B cell (primary cell): ENCODE measurements at places on chromosomes 12 and 14. TPM values are rescaled to one million over a fixed set of nuclear protein-coding genes. Genes with fewer than 3 reads are reported as not detected.
A peak's percentile ranks its signal among the peaks of the same experiment; 100 is the strongest.

- peak; percentile 36 for DNase-seq
Observed at GRCh38 chr12:84874125-84874824, 38.3 kb downstream of the SLC6A15 start.

DNA sequence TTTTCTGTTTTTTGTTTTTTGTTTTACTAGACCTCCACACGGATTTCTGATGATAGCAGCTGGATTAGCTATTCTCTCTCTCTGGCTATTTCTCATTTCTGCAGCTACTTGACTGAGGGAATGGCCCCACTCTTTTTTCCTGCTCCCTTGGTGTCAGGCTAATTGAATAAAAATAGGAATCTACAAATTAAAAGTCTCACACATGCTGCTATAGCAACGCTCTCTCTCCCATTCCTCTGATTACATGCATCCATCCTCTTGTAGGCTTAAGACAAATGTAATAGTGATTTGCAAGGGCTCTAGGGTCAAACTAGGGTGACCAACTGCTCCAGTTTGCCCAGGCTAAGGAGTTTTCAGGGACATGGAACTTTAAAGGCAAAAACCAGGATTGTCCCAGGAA lies 221.8 kb downstream of the PHLDA1 start:
- no peak for DNase-seq

- DNase-seq = no peak
Observed at GRCh38 chr14:52254086-52254485, 13.4 kb upstream of the PTGDR start.

DNA sequence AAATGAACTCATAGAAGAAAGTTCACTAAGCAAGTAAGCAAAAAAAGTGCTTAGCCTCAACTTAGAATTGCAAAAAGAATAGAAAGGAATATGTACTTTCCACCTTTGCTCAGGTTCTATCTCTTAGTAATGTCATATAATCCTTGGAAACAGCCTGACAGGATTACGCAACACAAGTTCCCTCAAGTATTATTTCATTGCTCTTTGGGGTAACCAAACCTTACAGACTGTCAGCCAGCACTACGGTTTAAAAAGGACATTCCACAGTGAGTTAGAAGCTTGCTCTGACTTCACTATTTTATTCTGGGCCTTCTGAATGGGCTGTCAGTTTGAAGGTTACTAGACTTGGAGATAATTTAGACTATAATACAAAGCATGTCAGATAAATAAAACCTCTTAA lies 264.0 kb downstream of the ATXN7L3B start:
- no peak for DNase-seq

- no peak for DNase-seq
Observed at GRCh38 chr12:8076366-8076765, 5.7 kb upstream of the NECAP1 start.

DNA sequence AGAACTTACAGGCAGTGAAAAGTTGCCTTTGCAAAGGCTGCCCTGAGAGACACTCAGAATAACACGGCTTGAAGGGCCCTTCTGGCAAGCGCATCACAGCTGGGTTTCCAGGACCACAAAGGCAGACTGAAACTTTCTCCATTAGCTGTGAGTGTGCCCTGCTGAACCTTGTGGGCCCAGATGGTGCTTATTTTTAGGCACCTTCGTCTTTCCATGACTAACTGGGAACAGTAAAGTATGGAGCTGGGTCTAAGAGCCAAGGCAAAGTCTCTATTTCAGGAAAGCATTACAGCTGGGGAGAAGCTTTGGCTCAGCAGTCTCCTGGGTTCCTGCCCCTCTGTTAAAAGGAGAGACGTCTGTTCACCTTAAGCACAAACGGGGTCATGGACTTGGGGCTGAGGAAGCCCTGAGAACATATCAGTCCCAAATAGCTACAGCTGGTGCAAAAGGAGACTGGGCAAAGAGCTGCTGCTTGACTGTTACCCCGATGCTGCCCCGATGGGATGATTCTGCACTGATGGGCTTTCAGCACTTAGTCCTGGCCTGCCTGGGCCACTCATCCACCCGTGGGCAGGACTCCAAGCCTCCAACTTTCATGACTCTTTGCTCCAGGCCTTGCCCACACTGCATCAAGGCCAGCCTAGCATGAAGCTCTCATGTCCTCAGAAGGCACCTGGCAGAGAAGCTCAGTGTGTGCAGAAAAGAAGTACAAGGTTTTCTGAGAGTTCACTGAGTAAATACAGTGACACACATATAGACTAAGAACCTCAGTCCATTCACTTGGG lies 248.3 kb downstream of the PHLDA1 start:
- no peak for DNase-seq

DNA sequence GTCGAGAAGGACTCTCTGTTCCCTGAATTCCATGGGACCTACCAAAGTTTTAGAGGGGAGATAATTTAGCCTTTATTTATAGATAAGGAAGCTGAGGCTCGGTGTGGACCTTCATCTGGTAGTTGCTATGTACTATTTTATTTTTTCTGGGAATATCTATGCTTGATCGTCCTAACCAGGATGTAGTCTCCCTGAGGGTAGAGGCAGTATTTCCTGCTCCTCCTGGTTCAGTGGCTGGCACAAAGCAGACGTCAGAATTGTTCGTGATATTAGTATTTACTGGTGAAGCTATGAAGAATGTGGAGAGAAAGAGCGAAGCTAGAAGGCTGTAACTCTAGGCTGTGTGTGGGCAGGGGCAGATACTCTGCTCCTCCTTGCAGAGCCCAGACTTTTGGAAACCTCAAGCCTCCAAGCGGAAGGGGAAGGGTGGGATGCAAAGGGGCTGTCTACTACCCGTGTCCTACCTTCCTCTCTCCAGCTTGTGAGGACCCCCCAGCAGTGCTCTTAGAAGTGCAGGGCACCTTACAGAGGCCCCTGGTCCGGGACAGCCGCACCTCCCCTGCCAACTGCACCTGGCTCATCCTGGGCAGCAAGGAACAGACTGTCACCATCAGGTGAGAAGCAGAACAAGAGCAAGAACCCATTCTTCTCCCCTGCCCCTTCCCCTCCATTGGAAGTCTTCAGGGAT lies 1.4 kb downstream of the LRP10 start:
- DNase-seq = no peak

OR10G3 gene
- total RNA-seq = not detected in 2 replicates

DNA sequence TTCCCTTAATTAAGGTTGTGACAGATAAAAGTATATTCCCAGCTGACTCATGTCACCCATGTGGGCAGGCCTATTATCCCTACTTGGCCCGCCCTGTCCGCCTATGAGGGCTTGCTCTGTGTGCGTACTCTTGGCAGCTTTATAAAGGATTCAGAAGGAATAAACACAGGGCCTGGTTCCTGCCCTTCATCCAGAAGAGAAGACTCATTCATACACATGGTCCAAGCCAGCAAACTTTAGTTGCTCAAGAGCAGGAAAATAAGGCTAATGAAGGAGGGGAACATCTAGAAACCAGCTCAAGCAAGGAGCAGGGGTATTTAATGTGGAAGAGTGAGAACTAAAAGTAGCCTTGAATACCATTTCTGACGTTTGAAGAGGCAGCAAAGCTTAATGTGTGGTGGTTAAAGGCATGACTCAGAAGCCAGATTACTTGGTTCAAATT lies 141.9 kb downstream of the CRADD start:
- no peak for DNase-seq

DNA sequence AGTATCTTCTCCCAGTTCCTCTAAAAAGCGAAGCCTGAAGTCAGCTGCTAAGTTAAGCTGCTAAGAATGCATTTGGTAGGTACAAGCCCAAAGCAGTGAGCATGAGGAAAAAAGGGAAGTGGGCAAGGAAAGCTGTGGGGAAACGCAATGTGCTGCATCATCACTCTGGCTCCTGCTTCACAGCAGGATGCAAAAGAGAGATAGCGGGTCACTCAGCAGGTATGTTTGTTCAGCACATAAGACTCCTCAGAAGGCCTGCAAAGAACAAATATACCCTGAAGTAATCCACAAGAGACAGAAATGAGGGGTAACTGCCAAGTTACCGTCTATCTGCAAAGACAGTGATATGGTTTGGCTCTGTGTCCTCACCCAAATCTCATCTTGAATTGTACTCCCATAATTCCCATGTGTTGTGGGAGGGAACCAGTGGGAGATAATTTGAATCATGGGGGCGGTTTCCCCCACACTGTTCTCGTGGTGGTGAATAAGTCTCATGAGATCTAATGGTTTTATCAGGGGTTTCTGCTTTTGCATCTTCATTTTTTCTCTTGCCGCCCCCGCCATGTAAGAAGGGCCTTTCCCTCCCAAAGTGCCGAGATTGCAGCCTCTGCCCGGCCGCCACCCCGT lies 127.4 kb upstream of the EGLN3 start:
- no peak for DNase-seq

TSPAN19 gene
- not detected in 2 replicates for total RNA-seq

DNA sequence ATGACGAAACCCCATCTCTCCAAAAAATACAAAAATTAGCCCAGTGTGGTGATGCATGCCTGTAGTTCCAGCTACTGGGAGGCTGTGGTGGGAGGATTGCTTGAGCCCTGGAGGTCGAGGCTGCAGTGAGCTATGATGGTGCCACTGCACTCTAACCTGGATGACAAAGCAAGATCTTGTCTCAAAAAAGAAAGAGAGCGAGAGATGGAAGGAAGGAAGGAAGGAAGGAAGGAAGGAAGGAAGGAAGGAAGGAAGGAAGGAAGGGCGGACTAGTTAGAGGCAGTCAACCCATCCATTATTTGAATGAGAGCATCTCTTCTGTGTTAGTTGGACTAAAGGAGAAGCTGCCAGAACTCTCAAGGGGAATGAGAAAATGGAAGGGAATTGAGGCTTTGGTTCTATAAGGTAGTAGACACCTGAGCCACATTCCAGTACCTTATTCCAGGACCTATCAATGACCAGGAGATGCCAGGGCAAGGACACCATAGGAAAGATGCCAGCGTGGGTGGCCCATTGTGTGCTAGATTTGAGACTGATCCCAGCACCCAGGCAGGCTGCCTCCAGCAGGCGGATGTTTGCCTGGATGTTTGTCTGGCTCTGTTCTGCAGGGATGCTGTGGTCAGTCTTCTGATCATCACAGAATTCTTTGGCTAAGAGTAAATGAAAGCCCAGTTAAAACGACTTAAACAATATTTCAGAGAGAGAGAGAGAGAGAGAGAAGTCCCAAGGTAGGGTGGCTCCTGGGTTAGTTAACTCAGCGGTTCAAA lies 11.5 kb upstream of the P2RX7 start:
- DNase-seq = no peak

GRCh38 chr12:72074956-72075355 lies 136.3 kb downstream of the TPH2 start:
- no peak for DNase-seq

DNA sequence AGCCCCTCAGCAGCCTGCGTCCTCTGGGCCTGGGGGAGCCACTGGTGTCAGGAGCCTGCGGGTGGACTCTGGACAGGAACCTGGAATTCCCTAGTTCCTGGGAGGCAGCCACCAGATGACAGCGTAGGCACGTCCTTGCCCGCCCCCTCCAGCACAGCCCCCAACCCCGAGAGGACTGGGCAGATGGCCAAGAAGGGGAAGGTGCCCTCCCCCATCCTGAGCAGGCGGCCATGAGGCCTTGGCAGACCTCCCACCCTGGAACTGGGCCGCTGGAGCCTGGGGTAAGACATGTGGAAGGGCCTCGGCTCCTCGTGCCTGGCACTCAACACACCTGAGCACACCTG lies 60.4 kb upstream of the FBRSL1 start:
- peak; percentile 41 for DNase-seq

- no peak for DNase-seq
Observed at GRCh38 chr12:26157001-26157400, 32.2 kb upstream of the BHLHE41 start.

DUSP6 gene
- total RNA-seq = 1.6 and 3.2 TPM in 2 replicates

- DNase-seq = no peak
Observed at GRCh38 chr14:50601394-50601793, 41.4 kb downstream of the ATL1 start.

DNA sequence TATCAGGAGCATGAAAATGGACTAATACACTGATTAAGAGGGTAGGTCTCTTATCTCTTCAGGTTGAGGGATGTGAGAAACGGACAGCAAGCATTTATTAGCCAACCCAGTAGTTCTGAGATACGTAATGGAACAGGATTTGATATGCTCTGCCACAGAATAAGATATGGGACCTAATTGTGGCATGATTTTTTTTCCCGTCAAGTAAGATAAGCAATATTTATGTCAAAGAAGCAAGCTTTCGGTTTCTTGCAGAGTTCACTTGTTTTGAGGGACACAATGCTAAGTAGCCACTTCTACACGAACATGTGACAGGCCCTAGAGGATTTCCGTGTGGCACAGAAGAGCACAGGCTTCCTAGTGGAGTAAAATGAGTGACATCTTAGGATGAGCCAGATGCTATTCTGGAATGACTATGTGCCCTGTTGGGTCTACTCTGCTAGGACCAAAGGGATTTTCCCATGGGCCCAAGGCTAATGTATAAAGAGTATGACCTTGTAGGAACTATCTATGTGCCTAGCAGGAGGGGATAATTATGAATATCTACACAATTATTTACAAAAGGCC lies 57.9 kb downstream of the SLC38A1 start:
- DNase-seq = no peak

ACVR1B gene
- 8.7 and 10.6 TPM in 2 replicates for total RNA-seq

DNA sequence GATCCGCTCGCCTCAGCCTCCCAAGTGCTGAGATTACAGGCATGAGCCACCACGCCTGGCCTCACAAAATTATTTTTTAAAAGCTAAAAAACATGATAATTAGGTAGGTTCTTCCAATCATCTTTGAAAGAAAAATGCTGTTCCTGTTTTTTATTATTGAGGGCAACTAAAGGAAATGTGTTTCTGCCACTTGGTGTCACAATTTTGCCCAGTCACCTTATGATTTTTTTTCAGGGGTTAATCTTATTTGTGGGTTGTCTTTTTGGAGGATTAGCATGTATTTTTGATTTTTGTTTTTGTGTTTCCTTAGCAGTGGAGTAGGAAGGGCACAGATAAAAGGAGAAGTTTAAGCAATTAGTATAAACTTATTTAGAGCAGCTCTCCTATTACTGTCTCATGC lies 79.8 kb downstream of the PRORP start:
- DNase-seq = no peak
